Stimulated activated CD4-positive, alpha-beta T cell treated with anti-CD3 and anti-CD28 coated beads, Interleukin-4, amount 100 ng/mL, for 1 hour (primary cell): ENCODE measurements at places on chromosomes 5 and 9.

- DNase-seq = no peak
Observed at GRCh38 chr9:114362394-114362793, 25.4 kb downstream of the AKNA start.

DNA sequence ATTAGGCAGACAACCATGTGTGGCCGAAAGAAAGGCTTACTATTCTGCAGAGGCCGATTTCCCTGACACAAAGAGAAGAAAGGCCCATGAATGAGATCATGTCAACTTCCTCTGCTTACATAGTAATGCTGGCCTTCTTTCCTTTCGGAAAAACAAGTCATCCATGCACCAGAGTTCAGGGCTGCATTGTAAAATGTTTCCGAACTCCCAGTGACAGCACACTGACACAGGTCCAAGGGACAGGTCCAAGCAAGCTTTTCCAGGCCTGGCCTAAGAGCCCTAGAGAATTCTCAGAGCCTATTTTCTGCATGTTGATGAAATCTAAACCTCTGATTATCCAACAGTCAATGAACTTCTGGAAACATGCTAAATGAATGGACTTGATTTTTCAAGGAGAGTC lies 140.9 kb downstream of the ZNF608 start:
- DNase-seq = no peak

DNA sequence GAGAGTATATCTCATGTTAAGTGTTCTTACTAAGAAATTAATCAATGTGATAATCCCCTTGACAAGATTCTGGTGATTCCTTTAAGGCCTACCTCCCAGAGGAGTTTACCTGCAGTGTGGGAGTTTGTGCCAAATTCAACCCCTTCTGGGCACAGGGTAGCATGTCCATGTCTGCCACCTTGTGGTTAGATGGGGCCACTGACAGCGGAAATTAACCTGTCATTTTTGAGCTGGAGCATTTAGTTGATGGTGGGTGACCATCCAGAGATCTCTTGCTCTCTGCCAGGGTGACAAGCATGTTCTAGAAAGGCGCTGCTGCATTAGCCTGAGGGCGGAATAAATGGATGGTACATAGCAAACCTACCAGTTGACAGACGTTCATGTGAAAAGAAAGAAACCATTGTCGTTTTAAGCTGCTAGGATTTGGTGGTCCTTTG lies 132.2 kb downstream of the FBXO4 start:
- DNase-seq = peak; percentile 47

- no peak for DNase-seq
Observed at GRCh38 chr5:98415663-98416062, 357.8 kb upstream of the RGMB start.

- DNase-seq = no peak
Observed at GRCh38 chr9:12759761-12760160, 15.1 kb upstream of the LURAP1L start.

DNA sequence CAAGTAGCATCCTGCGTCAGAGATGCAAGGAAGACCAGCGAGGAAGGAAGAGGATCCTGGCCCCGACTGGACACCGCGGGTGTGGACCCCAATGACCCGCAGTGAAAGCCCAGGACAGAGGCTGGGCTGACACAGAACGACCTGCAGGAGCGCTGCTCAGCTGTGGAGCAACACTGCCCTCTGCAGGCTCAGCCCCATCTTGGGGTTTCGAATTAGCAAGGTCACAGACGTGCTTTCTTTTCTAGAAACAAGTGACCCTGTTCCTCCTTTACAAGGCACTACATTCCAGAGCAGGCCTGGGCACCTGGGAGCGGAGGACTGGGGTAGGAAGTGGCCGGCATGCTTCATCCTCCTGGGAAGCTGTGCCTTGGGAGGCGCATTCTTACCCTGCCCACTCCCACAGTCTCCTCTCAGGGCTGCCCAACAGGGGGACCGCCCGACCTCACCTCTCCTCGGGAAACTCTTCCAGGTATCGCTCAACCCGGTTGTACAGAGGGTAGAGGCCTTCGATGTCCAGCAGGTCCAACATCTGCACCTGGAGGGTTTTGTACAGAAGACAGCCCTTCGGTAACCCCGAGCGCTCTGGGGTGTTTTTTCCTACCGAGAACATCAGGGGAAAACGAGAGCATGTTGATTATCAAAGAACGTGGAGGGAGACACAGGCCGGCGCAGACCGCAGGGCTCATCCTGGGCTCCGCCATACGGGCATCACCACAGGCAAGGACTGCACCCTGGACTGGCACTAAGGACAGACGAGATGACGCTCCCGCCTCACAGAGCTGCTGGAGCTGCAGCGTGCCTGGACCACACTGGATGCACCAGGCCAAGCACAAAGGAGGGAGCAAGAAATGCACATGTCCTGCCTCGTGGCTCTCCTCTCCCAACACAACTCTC lies 35.0 kb downstream of the IPPK start:
- peak; percentile 67 for DNase-seq

DNA sequence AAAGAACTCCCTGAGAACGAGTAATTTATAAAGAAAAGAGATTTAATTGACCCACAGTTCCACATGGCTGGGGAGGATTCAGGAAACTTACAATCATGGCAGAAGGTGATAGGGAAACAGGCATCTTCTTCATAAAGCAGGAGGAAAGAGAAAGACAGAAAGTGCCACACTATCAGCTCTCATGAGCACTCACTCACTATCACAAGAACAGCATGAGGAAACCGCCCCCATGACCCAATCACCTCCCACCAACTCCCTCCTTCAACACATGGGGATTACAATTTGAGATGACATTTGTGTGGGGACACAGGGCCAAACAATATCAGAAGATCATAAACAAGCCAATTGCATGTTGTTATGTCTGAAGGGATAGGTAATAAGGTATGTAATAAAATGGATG lies 935.9 kb upstream of the COX7C start:
- DNase-seq = no peak

GRCh38 chr5:164175083-164175482 lies 669.7 kb downstream of the MAT2B start:
- no peak for DNase-seq

- DNase-seq = no peak
Observed at GRCh38 chr5:168227973-168228615, 63.4 kb upstream of the WWC1 start.

DNA sequence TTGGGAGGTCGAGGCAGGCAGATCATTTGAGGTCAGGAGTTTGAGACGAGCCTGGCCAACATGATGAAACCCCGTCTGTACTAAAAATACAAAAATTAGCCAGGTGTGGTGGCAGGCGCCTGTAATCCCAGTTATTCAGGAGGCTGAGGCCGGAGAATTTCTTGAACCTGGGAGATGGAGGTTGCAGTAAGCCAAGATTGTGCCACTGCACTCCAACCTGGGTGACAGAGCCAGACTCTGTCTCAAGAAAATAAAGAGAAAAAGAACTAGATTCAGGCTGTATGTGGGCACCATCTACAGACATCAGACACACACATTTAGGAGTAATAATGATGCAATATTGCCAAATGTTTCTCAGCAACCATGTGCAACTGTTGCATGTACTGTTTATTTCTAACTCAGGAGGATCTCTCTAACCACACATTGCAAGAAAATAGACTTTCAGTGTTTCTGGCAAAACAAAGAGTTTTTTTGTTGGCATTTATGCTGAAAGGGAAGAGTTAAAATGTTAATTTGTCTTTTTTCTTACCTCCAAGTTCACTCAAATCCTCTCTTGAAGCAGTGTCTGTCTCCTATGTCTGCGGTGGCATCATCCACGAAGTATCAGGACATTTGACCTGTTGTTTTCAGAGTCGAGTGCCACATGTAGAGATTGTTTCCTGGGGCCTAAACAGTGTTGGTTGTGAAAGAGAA lies 5.1 kb upstream of the ORM1 start:
- no peak for DNase-seq

GRCh38 chr5:92694067-92694466 lies 887.0 kb downstream of the NR2F1-AS1 start:
- no peak for DNase-seq

GRCh38 chr5:121175986-121176385 lies 675.7 kb upstream of the FTMT start:
- no peak for DNase-seq

- DNase-seq = no peak
Observed at GRCh38 chr9:14396171-14396570, 82.2 kb upstream of the NFIB start.

GRCh38 chr5:68178579-68178978 lies 37.0 kb upstream of the PIK3R1 start:
- DNase-seq = no peak

GRCh38 chr5:179222246-179223017 lies 122.8 kb downstream of the ADAMTS2 start:
- DNase-seq = no peak

DNA sequence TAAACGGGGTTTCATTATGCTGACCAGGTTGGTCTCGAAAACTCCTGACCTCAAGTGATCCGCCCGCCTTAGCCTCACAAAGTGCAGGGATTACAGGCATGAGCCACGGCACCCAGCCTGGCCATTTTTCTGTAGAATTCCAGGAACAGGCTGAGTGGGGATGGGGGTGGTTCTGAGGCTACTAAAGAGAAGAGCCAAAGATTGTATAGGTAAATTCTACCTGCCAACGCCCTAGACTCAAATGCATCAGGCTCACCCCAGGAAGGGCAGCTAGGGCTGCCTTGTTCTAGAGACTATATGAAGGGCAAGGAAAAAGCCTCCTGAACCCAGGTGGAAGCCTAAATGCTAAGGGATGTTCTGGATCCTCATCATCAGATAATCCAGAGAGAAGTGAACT lies 1.6 kb upstream of the C5orf52 start:
- no peak for DNase-seq

DNA sequence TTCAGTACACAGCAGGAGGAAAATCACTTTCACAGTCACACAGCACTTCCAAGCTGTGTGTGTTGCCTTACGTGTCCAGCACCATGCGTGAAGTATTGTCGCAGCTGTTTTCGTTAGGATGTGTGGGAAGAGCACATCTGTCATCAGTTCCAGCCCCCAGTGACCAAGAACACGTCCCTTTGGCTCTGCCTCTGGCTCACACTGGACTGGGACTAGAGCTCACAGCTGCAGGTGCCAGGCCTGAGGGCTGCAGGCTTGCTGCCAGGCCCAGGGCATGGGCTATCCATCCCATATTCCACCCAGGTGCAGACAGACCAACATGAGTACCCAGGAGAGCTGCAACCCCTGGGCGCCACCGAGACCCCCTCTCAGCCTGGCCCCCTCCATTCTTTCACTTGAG lies 60.5 kb upstream of the ANKRD33B start:
- DNase-seq = no peak

GRCh38 chr5:1799110-1799601 lies 481 bp downstream of the MRPL36 start:
- peak; percentile 43 for DNase-seq

GRCh38 chr9:88229434-88229833 lies 91.2 kb upstream of the SPATA31C2 start:
- DNase-seq = no peak

- DNase-seq = no peak
Observed at GRCh38 chr9:97311798-97312500, 4.5 kb downstream of the CCDC180 start.

DNA sequence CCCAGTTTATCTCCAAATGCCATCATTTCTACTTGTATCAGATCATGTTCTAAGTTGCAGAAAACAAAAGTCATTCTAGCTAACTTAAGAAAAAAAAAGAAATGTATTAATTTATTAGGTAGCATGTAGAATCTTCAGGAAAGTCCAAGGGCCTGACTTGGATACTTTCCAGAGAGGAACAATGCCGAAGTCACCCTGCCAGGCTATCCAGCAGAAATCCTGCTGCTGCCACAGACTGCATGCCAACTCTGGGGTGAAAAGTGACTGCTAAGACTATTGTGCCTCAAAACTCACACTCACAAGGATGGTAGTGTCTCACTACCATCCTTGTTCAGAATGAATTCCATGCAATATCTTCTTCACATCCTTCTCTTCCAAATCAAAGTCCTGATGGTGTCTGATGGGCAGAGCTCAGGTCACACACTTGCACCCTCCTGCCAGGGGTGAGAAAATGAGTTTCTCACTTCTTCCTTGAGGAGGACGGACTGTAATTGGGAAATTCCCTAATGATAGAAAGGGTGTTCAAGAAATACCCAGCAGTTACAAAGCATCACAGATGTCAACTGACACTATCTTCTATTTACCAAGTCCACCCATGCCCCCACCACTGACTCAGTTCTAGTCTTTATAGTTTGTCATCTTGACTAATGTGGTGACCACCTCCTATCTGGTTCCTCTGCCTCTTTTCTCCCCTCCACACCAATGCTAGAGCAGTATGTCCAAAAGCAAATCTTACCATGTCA lies 279.4 kb downstream of the CWC27 start:
- DNase-seq = no peak

GRCh38 chr9:35820076-35820475 lies 5.2 kb upstream of the HINT2 start:
- no peak for DNase-seq

DNA sequence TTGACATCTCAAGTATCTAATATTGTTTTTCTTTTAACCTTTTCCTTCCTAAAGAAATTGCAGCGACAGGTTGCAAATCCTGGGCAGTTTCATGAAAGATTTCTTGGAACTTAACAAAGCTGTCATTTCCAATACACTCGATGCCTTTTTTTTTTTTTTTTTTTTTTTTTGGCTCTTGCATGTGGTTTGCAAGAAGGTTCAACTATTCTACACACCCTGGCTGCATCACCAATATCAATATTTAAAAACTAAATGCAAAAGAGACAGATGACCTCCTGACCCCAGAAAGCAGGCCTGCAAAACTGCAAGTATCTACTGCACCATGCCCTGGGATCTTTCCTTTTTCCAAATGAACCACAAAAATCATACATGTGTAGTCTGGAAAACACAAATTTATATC lies 4.4 kb upstream of the NFIB start:
- no peak for DNase-seq

DNA sequence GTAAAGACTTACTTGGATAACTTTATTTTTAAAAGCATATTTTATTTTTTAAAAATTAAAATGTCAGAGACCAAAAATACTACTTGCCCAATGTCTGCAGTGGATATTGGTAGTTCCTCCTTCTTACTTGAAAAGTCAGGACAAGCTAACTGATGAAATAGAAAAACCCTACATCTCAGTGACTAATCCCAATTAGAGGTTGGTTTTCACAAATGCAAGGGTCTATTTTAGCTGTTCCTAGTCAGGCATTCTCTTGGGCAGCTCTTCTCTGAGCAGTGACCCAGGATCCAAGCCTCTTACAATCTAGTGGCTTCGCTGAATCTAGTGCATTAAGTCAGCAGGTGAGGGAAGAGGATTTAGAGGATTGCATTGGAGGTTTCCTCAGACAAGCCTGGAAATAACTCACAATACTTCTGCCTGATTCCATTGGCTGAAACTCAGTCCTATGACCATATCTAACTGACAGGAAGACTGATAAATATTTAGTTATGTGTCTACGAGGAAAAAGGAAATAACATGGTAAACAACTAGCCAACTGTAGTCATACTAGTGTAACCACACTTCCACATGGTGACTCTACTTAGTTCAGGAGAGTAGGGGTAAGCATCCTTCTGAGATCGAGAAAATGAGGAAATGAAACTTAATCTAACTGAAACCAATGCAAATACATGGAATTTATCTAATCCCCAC lies 34.2 kb upstream of the MIER3 start:
- no peak for DNase-seq

- no peak for DNase-seq
Observed at GRCh38 chr5:76391014-76391413, 12.1 kb upstream of the IQGAP2 start.
